Activated CD4-positive, CD25-positive, alpha-beta regulatory T cell treated with anti-CD3 and anti-CD28 coated beads, Interleukin-2, amount 50 U/mL, for 16 hours (primary cell): ENCODE measurements at places on chromosomes 4 and X.
A peak's percentile ranks its signal among the peaks of the same experiment; 100 is the strongest.

- no peak for DNase-seq
Observed at GRCh38 chr4:40520533-40520932, 109.1 kb downstream of the RBM47 start.

DNA sequence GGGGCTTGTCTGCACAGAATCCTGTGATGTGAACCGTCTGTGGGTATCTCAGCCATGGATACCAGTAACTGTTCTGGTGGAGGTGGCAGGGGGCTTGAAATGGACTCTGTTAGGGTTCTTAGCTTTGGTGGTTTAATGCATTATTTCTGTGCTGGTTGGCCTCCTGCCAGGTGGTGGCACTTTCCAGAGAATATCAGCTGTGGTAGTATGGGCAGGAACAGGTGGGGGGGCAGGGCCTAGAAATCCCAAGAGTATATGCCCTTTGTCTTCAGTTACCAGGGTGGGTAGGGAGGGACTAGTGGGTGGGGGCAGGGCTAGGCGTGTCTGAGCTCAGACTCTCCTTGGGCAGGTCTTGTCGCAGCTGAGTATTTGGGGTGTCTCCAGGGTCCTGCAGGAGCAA is 106.7 kb downstream of the KIT start:
- DNase-seq: no peak

- DNase-seq: no peak
Observed at GRCh38 chrX:68717196-68717595, 69.7 kb downstream of the STARD8 start.

DNA sequence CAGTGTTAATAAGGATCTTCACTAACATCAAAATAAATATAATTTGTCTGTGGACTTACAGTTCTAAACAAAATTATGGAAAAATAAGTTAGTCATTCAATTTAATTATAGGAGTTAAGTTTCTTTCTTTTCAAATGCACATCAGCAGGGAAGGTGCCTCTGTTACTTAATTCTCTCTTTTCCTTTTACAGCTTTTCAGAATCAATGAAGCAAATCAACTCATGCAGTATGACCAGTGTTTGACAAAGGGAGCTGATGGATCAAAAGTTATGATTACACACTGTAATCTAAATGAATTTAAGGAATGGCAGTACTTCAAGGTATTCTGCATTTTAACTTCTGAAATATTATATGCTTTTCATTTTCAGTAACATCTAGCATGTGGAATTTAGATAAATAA is 15.9 kb downstream of the HMGB2 start:
- DNase-seq: no peak

GRCh38 chr4:3681191-3681590 is 85.0 kb upstream of the ADRA2C start:
- no peak for DNase-seq

GRCh38 chr4:112231779-112232713 is at the start of gene AP1AR:
TSS of gene AP1AR (plus strand) at chr4:112231787. CDS start at chr4:112232092, 305 bp downstream.
- peak; percentile 55 for DNase-seq

- no peak for DNase-seq
Observed at GRCh38 chrX:18377796-18378195, 23.3 kb upstream of the SCML2 start.

- DNase-seq: no peak
Observed at GRCh38 chr4:72076562-72076961, 44.8 kb downstream of the NPFFR2 start.

- DNase-seq: no peak
Observed at GRCh38 chr4:40811956-40812355, 62.2 kb downstream of the NSUN7 start.

DNA sequence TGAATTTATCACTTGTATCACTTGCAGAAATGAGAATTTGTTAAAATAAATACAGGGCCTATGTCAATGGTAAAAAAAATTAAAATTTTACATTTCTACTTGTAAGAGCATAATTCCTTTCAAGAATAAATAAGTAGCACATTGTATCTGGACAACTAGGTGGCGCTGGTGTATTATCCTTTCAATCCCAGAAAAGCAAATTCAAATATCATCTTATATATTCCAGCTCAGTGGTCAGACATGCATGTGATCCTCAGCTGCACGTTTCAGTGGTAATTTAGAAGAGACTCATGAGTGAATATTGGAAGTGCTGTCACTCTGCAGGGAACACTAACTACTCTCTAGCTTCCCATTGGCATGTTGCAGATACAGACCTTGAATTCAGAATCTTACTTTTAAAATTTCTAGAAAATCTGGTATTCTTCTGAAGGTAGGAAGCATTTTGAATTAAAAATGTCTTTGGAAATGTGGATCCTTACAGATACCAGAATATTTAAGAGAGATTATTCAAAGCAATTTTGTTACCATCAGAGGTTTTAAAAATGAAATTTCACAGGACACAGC is 1414.7 kb upstream of the TENM3 start:
- DNase-seq: no peak

DNA sequence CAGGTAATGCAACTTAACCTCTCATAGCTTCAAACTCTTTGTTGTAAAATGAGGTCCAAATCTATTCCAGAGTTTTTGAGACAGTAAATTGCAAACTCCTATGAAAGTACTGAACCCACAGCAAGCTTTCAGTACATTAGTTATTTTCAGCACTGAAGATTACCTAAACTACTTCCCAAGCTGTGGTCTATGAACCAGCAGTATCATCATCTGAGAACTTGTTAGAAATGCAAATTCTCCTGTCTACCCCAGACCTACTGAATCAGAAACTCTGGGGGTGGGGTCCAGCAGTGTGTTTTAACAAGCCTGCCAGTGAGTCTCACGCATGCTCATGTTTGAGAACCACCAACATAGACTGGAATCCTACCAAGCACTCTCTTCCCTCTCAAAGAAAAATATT is 5.7 kb upstream of the CASP6 start:
- DNase-seq: no peak

GRCh38 chr4:167003326-167003725 is 231.0 kb downstream of the SPOCK3 start:
- DNase-seq: no peak

DNA sequence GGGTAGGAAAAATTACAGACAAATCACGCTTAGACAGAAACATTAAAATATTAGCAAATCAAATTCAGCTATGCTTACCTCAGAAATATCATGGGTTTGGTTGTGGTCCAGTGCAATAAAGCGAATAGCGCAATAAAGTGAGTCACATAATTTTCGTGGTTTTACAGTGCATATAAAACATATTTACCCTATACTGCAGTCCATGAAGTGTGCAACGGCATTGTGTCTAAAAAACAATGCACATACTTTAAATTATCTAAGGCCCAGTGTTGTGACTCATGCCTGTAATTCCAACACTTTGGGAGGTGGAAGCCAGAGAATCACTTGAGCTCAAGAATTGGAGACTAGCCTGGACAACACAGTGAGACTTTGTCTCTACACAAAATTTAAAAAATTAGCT is 195.7 kb upstream of the IL1RAPL1 start:
- no peak for DNase-seq

DNA sequence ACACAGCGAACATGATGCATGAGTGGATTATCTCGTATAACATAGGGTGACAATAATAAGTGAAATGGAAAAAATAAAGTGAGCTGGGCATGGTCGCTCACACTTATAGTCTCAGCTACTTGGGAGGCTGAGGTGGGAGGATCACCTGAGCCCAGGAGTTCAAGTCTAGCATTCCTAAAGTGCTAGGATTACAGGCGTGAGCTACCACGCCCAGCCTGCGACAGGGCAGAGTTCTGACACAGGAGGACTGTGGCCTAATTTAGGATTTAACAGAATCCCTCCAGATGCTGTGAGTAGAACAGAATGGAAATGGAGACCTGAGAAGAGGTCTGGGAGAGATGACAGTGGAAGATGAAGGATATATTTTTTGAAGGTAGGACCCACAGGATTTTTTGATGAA is 3.4 kb upstream of the PRICKLE3 start:
- no peak for DNase-seq

DNA sequence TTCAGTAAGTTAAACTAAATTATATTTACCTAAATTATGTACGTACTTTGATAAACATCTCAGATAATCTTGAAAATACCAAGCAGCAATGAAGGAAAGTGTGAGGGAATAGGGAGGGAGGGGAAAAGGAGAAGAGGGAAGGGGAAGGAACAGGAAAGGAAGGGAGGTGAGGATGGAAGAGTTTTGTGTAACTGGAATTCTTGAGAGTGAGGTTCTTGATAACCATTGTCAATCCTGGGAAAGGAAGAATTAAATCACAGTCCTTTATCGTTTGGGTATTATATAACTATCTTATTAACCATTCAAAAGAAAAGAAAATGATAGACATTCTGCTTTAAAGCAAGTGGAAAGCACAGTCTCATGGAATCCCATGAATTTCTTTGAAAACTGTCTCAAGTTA is 795.0 kb downstream of the CCSER1 start:
- DNase-seq: no peak

DNA sequence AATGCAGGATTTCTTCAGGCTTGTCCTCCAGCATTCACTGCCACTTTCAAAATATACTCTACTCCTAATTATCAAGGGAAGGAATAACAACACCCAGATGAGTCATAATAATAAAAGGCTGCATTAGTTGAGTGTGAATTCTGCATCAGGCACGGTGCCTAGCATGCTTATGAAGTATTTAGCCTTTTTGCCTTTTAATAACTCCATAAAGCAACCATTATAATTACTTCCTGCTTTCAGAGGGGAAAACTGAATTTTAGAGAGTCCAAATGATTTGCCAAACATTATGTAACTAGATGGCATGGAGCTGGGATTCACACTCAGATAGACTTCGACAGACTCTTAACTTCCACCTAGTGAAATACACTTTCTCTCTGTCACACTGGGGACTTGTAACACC is 2365.5 kb downstream of the PCDH7 start:
- no peak for DNase-seq

DNA sequence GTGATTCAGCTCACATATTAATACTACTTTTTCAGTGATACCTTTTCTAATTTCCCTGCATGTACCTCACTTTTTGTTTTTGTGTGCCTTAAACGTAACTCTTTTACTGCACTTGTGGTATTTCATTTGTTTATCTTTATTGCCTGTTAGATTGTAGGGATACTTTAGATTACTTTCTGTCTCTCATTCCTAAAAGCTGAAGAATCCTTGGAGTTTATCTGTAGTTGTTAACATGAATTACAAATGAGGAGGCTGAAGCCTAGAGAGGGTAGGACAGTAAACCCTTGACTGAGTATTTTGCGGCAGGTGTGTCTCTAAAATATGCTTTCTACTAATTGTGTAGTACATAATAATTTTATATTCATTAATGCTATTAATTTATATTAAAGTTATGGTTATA is 34.9 kb downstream of the BMP2K start:
- DNase-seq: no peak

DNA sequence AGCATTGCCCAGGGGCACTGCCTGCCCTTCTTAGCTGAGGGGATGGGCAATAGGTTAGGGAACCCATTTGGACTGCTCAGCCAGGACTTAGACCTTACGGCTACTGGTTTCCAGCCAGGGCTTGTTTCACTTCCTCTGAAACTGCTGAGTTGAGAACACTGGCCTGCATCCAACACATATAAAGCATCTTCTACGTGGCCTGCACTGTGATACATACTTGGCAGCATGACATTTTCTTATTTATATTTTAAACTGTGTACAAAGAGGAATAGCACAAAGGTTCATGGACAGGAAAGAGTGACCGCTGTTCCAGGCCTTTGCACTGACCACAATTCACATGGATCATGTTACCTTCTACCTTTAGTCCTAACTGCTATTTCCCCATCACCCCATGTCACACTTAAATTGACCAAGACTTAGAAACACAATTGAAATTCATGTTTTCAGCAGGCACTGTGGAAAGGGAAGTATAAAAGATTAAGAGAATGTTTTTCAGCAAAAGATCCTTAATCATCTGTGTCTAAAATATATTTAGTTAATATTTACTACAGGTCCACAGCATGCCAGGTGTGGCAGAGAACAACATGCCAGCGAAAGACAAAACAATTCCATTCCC is 43.7 kb downstream of the NLGN4X start:
- no peak for DNase-seq

GRCh38 chr4:74543983-74544382 is 99.0 kb downstream of the AREG start:
- no peak for DNase-seq

GRCh38 chr4:127782275-127783025 is at the start of gene HSPA4L:
TSS of gene HSPA4L (plus strand) at chr4:127782322. CDS start at chr4:127782551, 229 bp downstream.
- no peak for DNase-seq

GRCh38 chr4:127196655-127197352 is 436.0 kb upstream of the INTU start:
- DNase-seq: no peak

DNA sequence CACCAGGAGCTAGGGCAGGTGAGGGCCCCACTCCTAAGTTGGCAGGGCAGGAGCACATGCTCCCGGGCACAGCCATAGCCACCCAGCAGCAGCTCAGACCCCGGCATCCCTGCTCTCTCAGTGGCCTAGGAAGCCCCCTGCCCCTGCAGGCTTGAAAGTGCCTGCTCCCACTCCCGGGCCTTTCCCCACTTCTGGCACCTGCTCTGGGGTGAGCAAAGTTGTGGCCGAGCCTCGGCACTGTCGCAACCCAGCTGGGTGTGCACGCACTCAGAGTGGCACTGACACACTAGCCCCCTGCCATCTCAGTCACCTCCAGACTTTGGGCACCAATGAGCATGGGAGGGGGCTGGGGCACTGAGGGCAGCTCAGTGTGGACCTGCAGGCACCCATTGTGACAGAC is 60.8 kb upstream of the CDKN2AIP start:
- DNase-seq: no peak

DNA sequence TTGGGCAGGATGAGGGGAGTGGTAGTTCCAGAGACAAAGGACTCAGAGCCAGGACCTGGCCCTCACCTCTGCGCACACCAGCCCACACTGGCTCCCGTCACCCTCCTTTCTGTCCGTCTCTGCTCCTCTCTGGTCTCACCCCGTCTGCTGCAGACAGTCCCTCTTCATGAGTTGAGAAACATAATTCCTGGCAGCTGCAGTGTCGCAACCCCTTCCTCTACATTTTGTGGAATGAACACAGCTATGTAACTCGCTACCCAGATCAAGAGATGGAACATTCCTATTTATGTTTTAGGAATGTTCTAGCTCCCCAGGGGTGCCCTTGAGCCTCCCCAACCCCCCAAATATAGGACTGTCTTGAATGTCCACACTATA is 59.3 kb downstream of the SHROOM2 start:
- DNase-seq: no peak

- no peak for DNase-seq
Observed at GRCh38 chr4:151400343-151400742, 8.6 kb upstream of the FHIP1A start.

- DNase-seq: no peak
Observed at GRCh38 chr4:32268863-32269262, 1548.7 kb downstream of the PCDH7 start.

GRCh38 chr4:78174891-78175290 is 117.8 kb downstream of the FRAS1 start:
- no peak for DNase-seq

DNA sequence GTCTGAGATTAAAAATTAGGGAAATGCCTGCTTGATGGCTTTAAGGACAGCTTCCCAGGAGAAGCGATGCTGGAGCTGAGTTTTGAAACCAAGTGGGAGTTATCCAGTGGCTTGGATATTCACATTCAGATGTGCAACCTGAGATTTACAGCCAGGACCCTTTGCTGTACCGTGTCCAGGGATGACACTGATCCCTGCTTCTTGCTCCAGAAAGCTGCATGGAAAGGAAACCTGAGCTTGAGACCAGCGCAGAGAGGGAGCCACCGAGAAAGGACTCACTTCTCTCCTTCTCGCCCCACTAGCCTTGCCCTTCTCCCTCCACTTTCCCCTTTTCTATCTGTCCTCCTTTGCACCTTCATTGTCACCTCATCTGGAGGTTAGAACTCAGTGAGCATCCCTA is 254.5 kb upstream of the PPARGC1A start:
- DNase-seq: no peak

GRCh38 chr4:171812665-171813525 is at the start of gene GALNTL6:
TSS of gene GALNTL6 (plus strand) at chr4:171813404.
- DNase-seq: no peak

GRCh38 chrX:65902011-65902410 is 137.9 kb downstream of the VSIG4 start:
- DNase-seq: no peak
